ENCODE measurements at places on chromosomes 11 and 22.

DNA sequence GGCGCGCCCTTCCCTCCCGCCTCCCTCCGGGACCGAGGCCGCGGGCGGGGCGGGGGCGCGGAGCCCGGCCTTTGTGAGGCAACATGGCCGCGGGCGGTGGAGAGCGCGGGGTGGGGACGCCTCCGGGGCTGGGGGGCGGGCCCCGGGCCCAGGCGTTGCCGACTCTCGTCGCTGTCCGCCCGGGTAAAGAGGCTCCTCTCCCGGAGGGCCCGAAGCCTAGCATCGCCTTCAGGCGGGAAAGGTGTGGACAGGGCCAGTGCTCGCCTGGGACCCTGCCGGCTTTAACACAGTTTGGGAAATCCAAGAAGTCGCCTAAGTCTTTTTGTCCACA is 369 bp downstream of the DGCR8 start:
- DNase-seq = peak; percentile 34

DNA sequence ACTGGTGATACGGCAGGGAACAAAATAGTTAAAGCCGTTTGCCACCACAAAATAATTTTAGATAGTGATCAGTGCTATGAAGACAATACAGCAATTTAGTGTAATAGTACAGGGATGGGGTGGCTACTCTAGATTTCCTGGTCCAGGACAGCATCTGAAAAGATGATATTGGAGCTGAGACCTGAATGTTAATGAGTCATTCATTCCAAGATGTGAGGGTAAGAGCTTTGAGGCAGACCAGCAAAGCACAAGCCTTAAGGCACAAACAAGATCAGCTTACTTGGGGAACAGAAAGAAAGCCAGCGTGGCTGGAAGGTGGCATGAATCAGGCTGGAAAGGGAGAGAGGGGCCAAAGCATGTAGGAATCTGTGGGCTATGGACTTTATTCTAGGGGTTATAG is 132.3 kb downstream of the TRIM44 start:
- DNase-seq = no peak

DNA sequence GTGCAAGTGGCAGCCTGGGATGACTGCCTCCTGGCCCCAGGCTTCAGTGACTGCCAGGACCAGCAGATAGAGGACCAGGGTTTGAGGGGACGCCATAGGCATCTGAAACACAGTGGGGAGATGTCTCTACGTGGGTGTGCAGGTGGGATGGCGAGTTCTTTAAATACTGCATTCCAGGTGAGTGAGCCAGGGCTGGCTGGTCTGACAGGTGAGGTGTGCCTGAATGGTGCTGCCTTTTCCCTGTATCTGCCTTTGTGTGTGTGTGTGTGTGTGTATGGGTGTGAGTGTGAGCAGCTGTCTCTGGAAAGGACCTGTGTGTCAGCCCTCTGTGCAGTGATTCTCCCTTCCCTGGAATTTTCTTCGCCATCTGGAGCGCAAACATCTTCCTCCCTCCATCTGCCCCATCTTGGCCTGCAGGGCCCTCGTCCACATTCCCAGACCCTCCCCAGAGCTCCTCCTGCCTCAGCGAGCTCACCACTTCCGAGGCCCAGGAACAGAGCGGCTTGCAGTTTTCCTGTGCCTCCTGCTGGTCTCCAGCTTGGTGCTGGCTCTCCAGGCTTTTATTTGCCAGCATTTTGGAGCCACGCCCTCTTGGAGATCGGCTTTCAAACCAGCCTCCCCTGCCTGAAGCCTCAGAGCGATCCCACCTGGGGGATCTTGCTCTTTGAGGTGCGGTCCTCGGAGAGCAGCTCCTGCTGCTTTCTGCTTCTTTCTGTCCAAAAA is at the start of gene GPHA2:
GPHA2 (minus strand) TSS at position 535 of the 723 bp plus-strand sequence; CDS start at position 102, 433 bp downstream.
- DNase-seq = no peak

- peak; percentile 53 for DNase-seq
These were observed 68.4 kb downstream of the CCDC34 start for GRCh38 chr11:27294654-27295053.

- no peak for DNase-seq
These were observed 45.3 kb upstream of the PPP2R1B start for GRCh38 chr11:111811445-111811844.

DNA sequence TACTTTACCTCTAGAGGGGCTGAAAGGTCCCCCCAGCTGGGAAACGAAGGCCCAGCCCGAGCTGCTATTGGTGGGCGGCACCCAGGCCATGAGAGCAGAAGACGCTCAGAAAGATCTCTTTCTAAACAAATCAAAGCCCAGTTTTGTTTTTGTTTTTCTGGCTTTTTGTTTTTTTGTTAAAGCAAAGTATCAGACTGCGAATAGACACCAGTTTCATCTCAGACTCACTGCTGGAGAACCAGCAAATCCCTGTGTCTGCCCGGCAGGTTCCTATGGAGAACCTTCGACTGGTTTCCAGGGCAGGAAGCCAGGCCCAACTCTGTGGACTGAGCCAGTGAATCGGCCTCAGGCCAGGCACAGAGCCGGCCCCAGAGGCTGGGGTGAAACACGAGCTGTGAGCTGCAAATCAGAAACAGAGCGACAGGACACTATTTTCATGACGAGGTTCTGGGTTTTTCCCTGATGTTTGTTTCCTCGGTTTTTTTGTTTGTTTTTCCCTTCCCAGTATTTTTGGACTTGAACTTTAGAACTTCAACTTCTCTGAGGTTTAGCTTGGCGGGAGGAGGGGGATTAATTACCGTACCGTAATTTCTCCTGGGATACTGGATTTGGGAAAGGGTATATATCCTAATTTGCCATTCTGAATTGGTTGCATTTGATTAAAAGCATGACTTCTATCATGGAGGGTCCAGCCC is 16.0 kb upstream of the B4GALNT4 start:
- DNase-seq = no peak

DNA sequence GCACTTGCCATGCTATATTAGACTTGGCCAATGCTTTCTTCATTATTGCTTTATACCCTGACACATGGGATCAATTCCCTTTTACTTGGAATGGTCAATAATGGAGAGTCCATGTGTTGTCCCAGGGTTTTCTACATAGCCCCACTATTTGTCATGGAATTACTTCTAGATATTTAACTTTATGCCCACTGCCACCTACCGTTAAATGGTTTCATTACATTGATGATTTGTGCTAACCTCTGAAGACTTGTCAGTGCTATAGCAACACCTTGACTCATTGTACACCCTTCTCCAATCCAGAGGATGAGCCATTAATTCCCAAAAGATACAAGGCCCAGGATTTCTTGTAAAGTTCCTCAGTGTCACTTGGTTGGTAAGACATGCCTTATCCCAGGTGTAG is 31.4 kb upstream of the SLC22A25 start:
- DNase-seq = no peak

DNA sequence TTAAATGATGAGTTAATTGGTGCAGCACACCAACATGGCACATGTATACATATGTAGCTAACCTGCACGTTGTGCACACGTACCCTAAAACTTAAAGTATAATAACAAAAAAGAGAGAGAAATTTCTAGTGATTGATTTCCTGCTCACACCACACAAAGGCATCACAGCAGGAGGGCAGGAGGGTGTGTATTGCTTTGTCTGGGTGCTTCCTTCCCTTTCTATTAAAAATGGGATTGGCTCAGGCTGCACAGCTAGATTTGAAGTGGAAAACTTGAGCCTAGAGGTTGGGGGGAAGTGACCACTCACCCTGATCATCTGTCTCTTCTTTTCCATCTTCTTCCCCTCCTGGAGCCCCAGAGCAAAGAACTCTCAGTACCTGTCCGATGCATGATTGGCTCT is 944 bp upstream of the SCGB1D2 start:
- no peak for DNase-seq

- no peak for DNase-seq
These were observed 4.7 kb downstream of the WNT7B start for GRCh38 chr22:45972091-45972888.

DNA sequence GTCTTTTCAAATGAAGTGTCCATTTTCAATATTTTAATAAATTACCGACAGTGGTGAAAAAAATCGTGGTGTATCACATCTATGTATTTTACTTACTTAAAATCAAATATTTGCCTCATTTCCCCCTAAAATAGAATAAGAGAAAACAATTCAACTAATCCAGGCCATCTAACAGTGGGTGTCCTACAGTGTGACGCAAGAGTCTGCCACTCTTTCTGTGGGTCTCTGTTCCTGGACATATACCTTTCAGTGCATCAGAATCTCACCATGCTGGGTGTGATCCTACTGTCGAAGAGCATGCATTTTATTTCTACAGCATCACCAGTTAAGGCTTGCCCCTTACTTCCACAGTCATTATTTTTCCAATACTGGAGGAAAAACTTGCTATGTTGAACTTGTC is 111.2 kb downstream of the CD44 start:
- no peak for DNase-seq

GRCh38 chr22:28394513-28395110 is 285.0 kb downstream of the TTC28 start:
- no peak for DNase-seq

GRCh38 chr22:23220485-23221350 is 40.4 kb downstream of the BCR start:
- no peak for DNase-seq

GRCh38 chr11:119972281-119972680 is 165.6 kb downstream of the TRIM29 start:
- DNase-seq = no peak

- no peak for DNase-seq
These were observed 7.4 kb downstream of the CLNS1A start for GRCh38 chr11:77630157-77630710.

DNA sequence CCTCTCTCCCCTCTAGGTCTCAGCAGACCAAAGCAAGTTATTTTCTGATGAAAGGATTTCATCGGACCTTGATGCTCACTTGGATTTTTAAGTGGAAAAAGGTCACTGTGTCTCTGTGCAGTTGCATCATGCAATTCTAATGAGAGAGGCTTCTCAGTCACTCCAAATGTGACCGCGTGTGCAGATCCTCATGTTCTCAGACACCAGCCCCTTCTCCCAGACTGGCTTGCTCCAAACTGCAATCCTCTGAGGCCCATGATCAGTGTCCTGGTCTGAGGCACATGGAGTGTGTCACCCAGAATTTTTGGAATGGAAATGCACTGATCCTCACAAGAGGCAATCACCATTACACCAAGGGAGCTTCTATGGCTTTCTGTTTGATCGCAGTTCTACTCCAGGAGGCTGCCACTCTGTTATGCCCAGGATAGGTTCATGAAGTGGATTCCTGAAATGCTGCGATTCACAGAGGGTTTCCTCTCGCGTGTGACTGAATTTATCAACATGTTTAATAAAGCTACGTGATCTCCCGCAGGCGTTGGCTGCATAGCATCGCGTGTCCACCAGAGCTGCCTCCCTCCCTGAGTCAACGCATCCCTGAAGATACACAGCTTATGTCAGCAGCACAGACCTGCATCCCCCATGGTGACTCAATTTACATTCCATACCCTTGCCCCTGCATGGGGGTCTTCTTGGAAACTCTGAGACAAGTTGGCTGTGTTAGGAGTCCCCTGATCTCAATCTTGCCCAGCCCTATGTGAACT is 544.6 kb upstream of the B3GAT1 start:
- no peak for DNase-seq

- no peak for DNase-seq
These were observed 184.0 kb upstream of the TBCEL start for GRCh38 chr11:120839846-120840402.

GRCh38 chr11:13000721-13001120 is 8.4 kb upstream of the RASSF10 start:
- no peak for DNase-seq

Data from NCI-H1930 (cell line).